ENCODE measurements at places on chromosomes 13 and 19.

DNA sequence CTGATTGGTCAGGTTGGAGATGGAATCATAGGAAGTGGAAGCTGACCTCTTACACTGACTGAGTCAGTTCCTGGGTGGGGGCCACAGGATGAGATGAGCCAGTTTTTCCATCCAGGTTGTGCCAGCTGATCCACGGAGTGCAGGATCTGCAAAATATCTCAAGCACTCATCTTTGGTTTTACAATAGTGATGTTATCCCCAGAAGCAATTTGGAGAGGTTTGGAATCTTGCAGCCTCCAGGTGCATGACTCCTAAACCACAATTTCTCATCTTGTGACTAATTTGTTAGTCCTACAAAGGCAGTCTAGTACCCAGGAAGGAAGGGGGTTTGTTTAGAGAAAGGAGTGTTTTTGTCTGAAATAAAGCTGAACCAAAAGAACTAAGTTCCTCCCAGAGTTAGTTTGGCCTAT, 212.8 kb downstream of the SLITRK6 start:
- no peak for DNase-seq

GRCh38 chr19:21147540-21147939, 5.7 kb downstream of the ZNF431 start:
- DNase-seq: no peak

GRCh38 chr19:1373534-1374249, 10.0 kb upstream of the NDUFS7 start:
- DNase-seq: no peak

GRCh38 chr19:30890033-30890432, 459.2 kb downstream of the TSHZ3 start:
- DNase-seq: no peak

DNA sequence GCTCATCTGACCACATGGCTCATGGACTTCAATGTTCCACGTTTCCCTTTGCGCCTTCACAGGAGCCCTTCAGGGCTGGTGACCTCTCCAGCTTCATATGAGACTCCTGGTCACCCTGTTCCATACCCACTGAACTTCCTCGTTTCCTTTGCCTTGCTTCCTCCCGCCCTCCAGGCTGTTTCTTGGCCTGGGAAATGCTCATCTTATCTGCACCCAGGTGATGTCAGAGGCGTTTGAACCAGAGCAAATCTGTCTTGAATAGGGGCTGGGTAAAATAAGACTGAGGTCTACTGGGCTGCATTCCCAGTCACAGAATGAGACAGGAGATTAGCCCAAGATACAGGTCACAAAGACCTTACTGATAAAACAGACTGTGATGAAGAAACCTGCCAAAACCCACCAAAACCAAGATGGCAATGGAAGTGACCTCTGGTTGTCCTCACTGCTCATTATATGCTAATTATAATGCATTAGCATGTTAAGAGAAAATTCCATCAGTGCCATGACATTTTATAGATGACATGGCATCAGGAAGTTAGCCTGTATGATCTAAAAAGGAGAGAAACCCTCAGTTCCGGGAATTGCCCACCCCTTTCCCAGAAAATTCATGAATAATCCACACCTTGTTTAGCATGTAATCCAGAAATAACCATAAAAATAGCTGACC, 102.7 kb downstream of the DCLK1 start:
- no peak for DNase-seq

GRCh38 chr19:42277821-42278451, 8.9 kb downstream of the CIC start:
- no peak for DNase-seq

GRCh38 chr19:1104311-1105007, 665 bp downstream of the GPX4 start:
- no peak for DNase-seq

- DNase-seq: no peak
Observed at GRCh38 chr13:65461590-65461989, 1768.5 kb downstream of the PCDH9 start.

GRCh38 chr13:31891472-31891871, 140.1 kb upstream of the FRY start:
- DNase-seq: no peak

DNA sequence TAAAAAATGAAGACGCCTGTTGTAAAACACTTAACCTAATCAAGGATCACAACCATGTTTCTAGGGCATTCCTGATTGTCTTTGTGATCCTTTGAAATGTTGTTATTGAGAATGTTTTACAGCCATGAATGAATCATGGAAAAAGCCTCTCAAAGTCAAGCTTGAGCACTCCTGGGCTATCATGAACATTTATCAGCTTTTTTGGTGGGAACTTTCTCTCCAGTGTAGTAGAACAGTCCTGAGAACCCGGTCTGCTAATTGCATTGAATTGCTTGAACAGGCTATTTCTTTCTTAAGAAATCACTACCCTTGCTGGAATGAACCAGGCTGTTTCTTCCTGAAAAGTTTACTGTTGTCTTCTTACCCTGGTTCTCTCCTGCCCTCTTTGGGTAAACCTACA, 516.5 kb downstream of the FGF9 start:
- DNase-seq: no peak

GRCh38 chr13:23739596-23739995, 149.6 kb downstream of the MIPEP start:
- no peak for DNase-seq

GRCh38 chr19:42021185-42021584, 27.2 kb upstream of the ATP1A3 start:
- no peak for DNase-seq

GRCh38 chr13:40814803-40815202, 25.4 kb downstream of the SLC25A15 start:
- DNase-seq: no peak

GRCh38 chr19:6617374-6617773, 26.4 kb upstream of the CD70 start:
- no peak for DNase-seq

Measured in AG09319 (cell line).